ENCODE measurements at places on chromosomes 7 and 10.

DNA sequence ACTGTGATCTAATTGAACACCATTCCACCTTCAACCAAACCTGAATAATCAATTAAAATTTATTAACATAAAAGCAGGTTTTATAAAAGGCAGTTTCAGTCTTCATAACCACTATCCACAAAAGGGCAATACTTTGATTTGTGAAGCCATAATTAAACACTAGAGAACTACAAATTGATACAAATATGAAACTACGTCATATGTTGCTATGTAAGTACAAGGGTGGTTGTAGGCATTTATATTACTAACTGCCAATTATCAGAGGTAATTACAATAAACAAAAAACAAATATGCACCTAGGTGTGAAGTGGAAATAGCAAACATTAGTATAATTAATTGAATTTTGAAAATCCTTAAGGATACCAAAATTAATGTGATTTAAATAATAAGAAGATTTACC lies 368.5 kb upstream of the PCDH15 start:
- no peak for DNase-seq

DNA sequence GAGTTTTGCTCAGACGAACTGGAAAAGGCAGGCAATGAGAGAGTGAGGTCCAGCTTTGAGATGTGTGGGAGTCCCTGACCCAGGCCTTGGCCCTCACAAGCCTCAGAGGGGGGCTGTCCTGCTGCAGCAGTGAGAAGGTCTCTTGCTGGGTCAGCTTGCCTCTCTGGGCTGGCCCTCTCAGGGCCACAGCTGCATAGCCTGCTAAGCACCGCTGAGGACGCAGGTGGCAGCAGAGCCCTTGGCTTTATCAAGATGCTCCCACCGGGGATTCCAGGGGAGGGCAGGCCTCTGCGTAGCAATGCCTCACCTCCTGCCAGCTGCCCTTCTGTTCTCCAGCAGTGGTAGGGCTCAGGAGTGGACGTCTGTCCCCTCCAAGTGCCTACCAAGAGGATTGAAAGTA lies 128.7 kb downstream of the COBL start:
- DNase-seq = no peak

- no peak for DNase-seq
Measured at GRCh38 chr7:130910949-130911944, 177.2 kb upstream of the KLF14 start.

DNA sequence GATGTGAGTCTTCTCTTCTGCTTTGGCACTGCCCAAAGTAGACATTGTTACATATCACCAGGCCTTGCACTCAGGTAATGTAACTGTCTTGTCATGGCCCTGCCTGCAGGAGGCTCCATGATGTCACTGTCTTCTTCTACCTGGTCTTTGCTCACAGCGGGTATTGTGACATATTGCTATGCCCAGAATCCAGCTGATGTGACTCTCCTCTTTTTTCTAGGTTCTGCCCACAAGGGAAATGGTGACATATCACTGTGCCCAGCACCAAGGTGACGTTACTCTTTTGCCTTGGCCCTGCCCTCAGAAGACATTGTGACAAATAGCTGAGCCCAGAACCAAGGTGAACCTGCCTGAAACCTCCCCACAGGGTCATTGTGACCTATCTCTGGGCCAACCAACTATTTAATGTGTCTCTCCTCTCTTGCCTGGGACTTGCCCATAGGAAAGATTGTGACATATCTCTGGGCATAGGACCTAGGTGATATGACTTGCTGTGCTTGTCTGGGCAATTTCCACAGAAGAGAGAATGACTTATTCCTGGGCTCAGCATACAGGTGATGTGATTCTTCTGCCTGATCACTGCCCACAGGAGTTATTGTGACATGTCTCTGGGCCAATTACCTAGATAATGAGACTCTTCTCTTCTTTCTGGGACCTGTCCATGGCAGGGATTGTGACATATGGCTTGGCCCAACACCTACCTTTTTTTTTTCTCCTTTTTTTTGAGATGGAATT lies 26.5 kb upstream of the ZNF107 start:
- no peak for DNase-seq

DNA sequence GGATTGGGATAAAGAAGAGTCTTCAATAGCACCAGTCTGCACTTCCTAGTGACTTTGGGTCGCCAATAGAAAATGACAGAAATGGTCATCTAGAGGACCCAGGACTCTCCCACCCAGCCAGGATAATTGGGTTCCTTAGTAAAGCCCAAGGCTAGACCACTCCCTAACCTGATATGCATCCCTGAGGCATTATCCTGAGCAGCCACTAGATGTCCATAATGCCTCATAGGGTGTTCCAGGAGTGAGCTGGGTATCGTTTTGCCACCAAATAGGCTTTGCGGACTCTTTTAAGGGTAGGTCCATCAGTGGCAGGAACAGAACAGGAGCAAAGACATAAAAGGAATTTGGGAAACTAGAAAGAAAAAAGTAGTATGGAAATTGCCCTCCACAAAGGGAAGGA lies 4.5 kb upstream of the LRRC4 start:
- DNase-seq = no peak

DNA sequence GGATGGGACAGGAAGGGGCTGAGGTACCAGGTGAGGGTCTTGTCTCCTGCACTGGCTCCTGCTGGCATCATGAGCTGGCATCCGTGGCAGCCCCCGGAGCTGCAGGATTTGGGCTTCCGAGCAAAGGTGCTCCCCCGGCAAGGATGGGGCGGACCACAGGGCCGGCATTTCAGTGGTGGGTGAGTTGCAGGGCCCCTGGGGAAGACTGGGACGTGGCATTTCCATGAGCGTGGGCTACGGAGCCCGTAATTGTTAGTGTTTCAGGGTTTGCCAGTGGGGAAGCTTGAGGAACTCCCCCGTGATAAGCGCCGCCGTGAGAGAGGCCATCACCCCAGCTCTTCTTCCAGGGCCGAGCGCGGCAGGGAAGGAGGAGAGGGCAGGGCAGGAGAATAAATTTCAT lies 235.6 kb downstream of the MGMT start:
- DNase-seq = no peak

DNA sequence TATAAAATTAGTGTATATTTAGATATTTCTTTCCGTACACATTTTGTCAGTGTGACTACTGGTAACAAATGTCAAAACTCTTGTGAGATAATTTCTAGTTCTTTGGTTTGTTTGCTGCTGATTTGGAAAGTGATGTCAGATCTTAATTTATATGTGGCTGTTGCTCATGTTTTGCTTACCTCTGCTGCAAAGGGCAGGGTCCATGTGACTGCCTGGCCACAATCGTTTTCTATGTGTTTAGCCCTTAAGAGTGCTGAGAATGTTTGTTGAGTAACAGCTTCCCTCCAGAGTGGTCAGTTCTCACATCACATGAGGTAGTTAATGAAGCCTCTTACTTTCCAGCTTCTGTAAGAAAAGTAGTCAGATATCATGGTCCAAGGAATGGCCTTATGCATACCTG lies 4.2 kb downstream of the NRBF2 start:
- DNase-seq = no peak

DNA sequence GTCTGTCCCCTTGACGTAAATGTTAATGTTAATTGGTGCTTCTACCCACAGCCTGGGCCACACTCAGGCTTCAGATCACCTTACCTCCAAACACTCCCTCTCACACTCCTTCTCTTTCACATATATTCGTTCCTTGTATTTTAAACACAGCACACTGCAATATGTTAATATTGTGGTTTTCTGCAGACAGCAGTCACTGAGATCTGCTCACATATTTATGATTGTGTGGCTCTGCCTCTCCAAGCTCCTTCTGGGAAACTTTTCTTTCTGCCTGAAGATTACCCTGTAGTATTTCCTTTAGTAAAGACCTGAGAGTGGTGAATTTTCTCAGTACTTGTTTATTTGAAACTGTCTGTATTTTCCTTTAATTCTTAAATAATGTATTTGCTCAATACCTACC lies 104.7 kb downstream of the VWC2 start:
- no peak for DNase-seq

GRCh38 chr7:98281757-98282606 lies 496 bp downstream of the BRI3 start:
- no peak for DNase-seq

- DNase-seq = no peak
Measured at GRCh38 chr7:48454750-48455192, 283.5 kb downstream of the ABCA13 start.

DNA sequence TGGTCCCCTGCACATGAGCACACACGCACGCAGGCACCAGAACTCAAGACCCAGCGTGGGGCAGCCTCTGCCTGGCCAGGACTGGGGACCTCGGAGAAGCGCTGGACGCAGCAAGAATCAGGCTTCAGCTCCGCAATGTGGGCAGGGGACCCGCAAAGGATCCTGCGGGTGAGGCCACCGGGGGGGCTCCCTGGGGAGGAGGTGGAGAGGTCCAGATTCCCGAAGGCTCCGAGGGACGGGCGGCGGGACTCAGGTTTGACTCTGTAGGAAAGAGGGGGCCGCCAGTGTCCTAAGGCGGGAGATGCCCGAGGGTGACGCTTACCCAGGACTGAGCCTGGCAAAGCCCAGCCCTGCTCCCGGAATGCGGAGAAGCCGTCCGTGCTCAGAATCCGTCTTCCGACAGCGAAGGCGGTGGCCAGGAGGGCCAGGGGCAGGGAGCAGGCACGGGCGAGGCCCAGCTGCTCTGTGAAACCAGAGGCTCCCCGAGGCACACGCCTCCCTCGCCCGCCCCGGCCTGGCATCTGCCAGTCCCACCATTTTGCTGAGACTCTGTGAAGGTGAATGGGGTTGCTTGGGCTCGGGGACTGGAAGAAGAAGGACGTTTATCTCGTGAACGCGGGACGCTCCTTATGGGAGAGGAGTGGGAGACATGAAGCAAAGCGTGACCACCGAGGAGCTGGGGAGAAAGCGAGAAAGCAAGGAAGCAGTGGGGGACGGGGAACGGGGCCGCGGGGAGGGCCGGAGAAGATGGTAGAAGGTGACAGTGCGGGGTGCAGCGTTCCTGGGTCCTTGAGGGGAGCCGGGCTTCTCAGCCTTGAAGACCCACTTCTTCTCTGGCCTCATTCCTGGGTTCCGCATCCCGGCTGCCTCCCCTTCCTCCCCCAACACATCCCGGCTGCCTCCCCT lies 489.2 kb downstream of the PTPRN2 start:
- DNase-seq = no peak

GRCh38 chr10:72276013-72276387 lies 2.3 kb downstream of the DDIT4 start:
- no peak for DNase-seq

- DNase-seq = no peak
Measured at GRCh38 chr10:92965314-92965713, 95.3 kb upstream of the CYP26C1 start.

GRCh38 chr7:70681469-70682350 lies 450.2 kb upstream of the GALNT17 start:
- no peak for DNase-seq

DNA sequence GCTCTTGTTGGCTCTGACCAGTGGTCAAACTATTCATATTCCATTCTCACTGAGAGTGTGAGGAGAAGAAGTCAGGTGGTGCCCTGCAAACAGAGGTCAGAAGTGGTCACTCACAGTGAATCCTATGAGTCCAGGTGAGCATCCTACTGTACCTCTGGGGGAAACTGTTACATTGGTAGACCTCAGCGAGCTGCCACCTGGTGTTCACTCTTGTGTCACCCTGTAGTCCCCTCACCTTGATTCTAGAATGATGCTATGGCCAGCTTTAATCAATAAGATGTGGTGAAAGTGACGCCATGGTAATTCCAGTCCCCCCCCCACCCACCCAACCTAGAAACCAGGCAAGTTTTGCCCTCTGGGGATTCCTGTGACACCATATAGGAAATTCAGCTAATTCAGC lies 1.2 kb upstream of the AMPH start:
- no peak for DNase-seq
